ENCODE measurements at places on chromosomes 12 and 14. TPM values are rescaled to one million over a fixed set of nuclear protein-coding genes. Genes with fewer than 3 reads are reported as not detected.

DNA sequence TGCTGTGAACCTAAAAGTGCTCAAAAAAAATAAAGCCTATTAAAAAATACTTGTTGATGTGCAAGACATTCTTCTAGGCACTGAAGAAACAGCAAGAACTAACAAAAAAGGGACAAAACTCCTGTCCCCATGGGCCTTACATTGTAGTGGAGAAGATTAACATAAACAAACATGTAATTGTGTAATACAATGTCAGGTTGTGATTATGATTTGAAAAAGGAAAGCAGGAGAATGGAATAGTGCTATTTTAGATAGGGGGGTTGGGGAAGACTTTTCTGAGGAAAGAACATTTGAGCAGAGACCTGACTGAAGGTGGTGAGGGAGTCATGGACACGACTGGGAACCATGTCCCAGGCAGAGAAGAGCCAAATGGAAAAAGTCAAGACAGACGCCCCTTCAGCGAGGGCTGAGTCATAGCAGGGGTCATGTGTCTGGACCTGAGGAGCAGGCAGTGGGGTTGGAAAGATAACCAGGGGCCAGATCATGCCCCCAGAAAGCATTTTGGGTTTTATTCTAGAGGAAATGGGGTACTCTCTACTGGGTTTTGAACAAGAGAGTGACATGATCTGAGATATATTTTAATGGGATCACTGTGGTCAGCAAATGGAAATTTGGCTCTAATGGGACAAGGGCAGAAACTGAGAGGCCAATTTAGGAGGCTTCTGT lies 19.4 kb upstream of the IFNG start:
- no peak for DNase-seq

GRCh38 chr12:1171657-1172408 lies 180.8 kb downstream of the ERC1 start:
- no peak for DNase-seq

GRCh38 chr12:78916845-78917480 lies 52.4 kb downstream of the SYT1 start:
- DNase-seq = peak; percentile 26

Gene TTC6
- 0.41 TPM for polyA plus RNA-seq

Gene STAC3
- 0.54 TPM for polyA plus RNA-seq
